Activated CD4-positive, alpha-beta T cell treated with anti-CD3 and anti-CD28 coated beads, Interleukin-2, amount 10 ng/mL, durations not matched to agents 7 days and 5 days (primary cell): ENCODE measurements at places on chromosomes 7 and 10. TPM values are rescaled to one million over a fixed set of nuclear protein-coding genes. Genes with fewer than 3 reads are reported as not detected.
A peak's percentile ranks its signal among the peaks of the same experiment; 100 is the strongest.

GRCh38 chr10:116848032-116848943, 1.0 kb upstream of the ENO4 start:
- no peak for DNase-seq
- H3K4me1 ChIP-seq, result peaks cover 10% of the 10 kb centered on the region
- H3K4me3 ChIP-seq, result peak overlapping the region; percentile 29
- no peaks in the 10 kb centered on the region for H3K36me3 ChIP-seq
- no peak overlapping the region for H3K27ac ChIP-seq

Gene TMEM130
- not detected for total RNA-seq

- no peaks in the 10 kb centered on the region for H3K27me3 ChIP-seq
- H3K36me3 ChIP-seq, result peaks cover 5% of the 10 kb centered on the region
- DNase-seq, result no peak
- H3K4me1 ChIP-seq, result no peaks in the 10 kb centered on the region
- H3K4me3 ChIP-seq, result no peak overlapping the region
These were observed 146.4 kb downstream of the RGS10 start for GRCh38 chr10:119396008-119396708.

- peaks cover 6% of the 10 kb centered on the region for H3K4me1 ChIP-seq
- H3K36me3 ChIP-seq, result no peaks in the 10 kb centered on the region
- DNase-seq, result no peak
- H3K27me3 ChIP-seq, result peaks cover 7% of the 10 kb centered on the region
- no peak overlapping the region for H3K4me3 ChIP-seq
These were observed 64.4 kb downstream of the CALML3 start for GRCh38 chr10:5589011-5589660.

- H3K27ac ChIP-seq, result no peak overlapping the region
- no peaks in the 10 kb centered on the region for H3K36me3 ChIP-seq
- no peaks in the 10 kb centered on the region for H3K4me1 ChIP-seq
- no peak overlapping the region for H3K4me3 ChIP-seq
- H3K27me3 ChIP-seq, result peaks cover 2% of the 10 kb centered on the region
These were observed 93.8 kb downstream of the MKI67 start for GRCh38 chr10:128032466-128032865.

Gene INA
- total RNA-seq, result 0.10 TPM

GRCh38 chr7:146201945-146202344, 85.3 kb downstream of the CNTNAP2 start:
- no peak for DNase-seq
- H3K27me3 ChIP-seq, result no peaks in the 10 kb centered on the region
- no peaks in the 10 kb centered on the region for H3K36me3 ChIP-seq
- no peak overlapping the region for H3K27ac ChIP-seq
- no peak overlapping the region for H3K4me3 ChIP-seq

Gene CCL24
- total RNA-seq, result not detected

- no peak for DNase-seq
- H3K4me1 ChIP-seq, result no peaks in the 10 kb centered on the region
- H3K36me3 ChIP-seq, result no peaks in the 10 kb centered on the region
- H3K27me3 ChIP-seq, result peaks cover 1% of the 10 kb centered on the region
- H3K27ac ChIP-seq, result no peak overlapping the region
These were observed 113.7 kb downstream of the CSTF2T start for GRCh38 chr10:51585742-51586141.

- H3K27ac ChIP-seq, result no peak overlapping the region
- no peaks in the 10 kb centered on the region for H3K36me3 ChIP-seq
- H3K4me3 ChIP-seq, result no peak overlapping the region
- DNase-seq, result no peak
These were observed 39.2 kb upstream of the DMTF1 start for GRCh38 chr7:87113077-87113476.

- no peak overlapping the region for H3K27ac ChIP-seq
- H3K27me3 ChIP-seq, result no peaks in the 10 kb centered on the region
- no peaks in the 10 kb centered on the region for H3K4me1 ChIP-seq
- no peak for DNase-seq
- H3K4me3 ChIP-seq, result no peak overlapping the region
- H3K36me3 ChIP-seq, result no peaks in the 10 kb centered on the region
These were observed 678.5 kb upstream of the ANKRD30A start for GRCh38 chr10:36446881-36447280.

GRCh38 chr10:61313460-61313859, 139.7 kb downstream of the TMEM26 start:
- peak overlapping the region; percentile 12 for H3K27ac ChIP-seq
- H3K4me1 ChIP-seq, result peaks cover 16% of the 10 kb centered on the region
- DNase-seq, result no peak

GRCh38 chr10:16049050-16049449, 188.7 kb upstream of the MINDY3 start:
- H3K4me1 ChIP-seq, result no peaks in the 10 kb centered on the region
- H3K4me3 ChIP-seq, result no peak overlapping the region
- H3K36me3 ChIP-seq, result no peaks in the 10 kb centered on the region
- H3K27ac ChIP-seq, result no peak overlapping the region
- H3K27me3 ChIP-seq, result no peaks in the 10 kb centered on the region
- no peak for DNase-seq

Gene ASB15
- not detected for total RNA-seq

Gene CLDN12
- 2.4 TPM for total RNA-seq

DNA sequence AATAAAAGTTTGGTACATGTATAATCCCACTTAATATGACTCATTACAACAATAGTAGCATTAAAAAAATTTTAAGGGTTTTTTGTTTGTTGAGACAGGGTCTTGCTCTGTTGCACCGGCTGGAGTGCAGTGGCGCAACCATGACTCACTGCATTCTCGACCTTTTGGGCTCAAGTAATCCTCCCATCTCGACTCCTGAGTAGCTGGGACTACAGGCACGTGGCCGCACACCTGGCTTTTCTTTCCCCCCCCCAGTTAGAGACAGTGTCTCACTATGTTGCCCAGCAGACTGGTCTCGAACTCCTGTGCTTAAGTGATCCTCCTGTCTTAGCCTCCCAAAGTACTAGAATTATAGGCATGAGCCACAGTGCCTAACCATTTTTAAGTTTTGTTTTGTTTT, 40.7 kb downstream of the KMT2C start:
- peaks cover 4% of the 10 kb centered on the region for H3K36me3 ChIP-seq
- no peak overlapping the region for H3K4me3 ChIP-seq
- no peak for DNase-seq
- no peaks in the 10 kb centered on the region for H3K27me3 ChIP-seq

- no peak for DNase-seq
- H3K27ac ChIP-seq, result no peak overlapping the region
- no peak overlapping the region for H3K4me3 ChIP-seq
- H3K27me3 ChIP-seq, result no peaks in the 10 kb centered on the region
- H3K4me1 ChIP-seq, result no peaks in the 10 kb centered on the region
These were observed 225.6 kb downstream of the LRRTM3 start for GRCh38 chr10:67151471-67151870.

DNA sequence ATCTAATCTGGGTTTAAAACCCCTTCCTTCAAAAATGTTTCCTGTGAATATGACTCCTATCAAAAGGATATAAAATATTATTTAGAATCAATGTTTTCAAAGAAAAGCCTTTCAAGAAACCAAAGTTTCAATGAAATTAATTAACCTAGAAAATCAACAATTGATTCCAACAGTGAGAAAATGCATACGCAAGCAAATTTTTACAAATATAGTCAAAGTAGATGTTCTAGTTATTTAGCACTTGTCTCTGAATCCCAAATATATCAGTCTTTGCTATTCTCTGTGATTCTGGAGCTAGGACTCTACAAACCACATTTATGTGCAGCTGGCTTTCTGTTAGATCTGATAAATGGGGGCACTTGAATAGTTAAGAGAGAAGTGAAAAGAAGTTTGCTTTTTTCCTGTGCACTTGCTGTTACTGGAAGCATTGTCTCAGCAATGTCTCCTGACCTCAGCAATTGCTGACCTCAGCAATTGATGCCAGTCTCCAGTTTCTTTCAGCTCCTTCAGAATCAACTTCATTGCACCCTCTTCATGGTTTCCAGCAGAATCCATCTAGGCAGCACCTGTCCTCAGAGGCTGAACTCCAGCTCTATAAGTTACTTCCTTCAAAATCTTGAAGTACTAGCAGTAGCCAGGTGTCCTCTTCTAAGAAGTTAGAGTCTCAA, 879.9 kb upstream of the LRRN3 start:
- DNase-seq, result no peak
- no peak overlapping the region for H3K4me3 ChIP-seq

Gene LRRC4
- not detected for total RNA-seq

Gene OGDHL
- total RNA-seq, result not detected

Gene WIPF3
- total RNA-seq, result not detected

GRCh38 chr10:132532179-132532578, 5.4 kb upstream of the INPP5A start:
- no peak overlapping the region for H3K4me3 ChIP-seq
- H3K36me3 ChIP-seq, result peaks cover 4% of the 10 kb centered on the region
- H3K27ac ChIP-seq, result no peak overlapping the region
- peaks cover 23% of the 10 kb centered on the region for H3K27me3 ChIP-seq

DNA sequence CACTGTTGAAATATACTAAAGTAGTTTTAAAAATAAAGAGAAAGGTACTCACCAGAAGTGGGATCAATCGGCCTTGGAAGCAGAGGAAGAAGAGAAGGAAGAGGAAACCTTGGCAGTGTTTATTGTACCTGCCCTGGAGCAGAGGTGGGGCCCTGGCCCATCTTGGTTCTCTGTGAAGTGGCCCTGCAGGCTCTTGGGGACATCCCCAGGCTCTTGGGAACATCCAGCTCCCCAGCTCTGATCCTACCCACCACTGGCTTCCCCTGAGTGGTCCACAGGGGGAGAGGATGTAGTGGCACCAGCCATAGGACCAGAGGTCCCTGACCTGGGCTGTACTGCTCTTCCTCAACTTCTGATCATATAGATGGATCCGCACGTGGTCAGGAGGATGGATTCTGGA, 22.3 kb upstream of the RET start:
- H3K36me3 ChIP-seq, result no peaks in the 10 kb centered on the region
- H3K27ac ChIP-seq, result no peak overlapping the region
- no peak for DNase-seq
- no peaks in the 10 kb centered on the region for H3K4me1 ChIP-seq
- peaks cover 21% of the 10 kb centered on the region for H3K27me3 ChIP-seq

GRCh38 chr7:141436575-141437075, 114.6 kb upstream of the AGK start:
- no peak for DNase-seq
- H3K27me3 ChIP-seq, result peaks cover 10% of the 10 kb centered on the region
- H3K36me3 ChIP-seq, result no peaks in the 10 kb centered on the region

GRCh38 chr10:75335983-75336382, 65.6 kb downstream of the ZNF503 start:
- no peaks in the 10 kb centered on the region for H3K36me3 ChIP-seq
- H3K4me3 ChIP-seq, result no peak overlapping the region
- DNase-seq, result no peak
- no peak overlapping the region for H3K27ac ChIP-seq
- peaks cover 5% of the 10 kb centered on the region for H3K27me3 ChIP-seq

DNA sequence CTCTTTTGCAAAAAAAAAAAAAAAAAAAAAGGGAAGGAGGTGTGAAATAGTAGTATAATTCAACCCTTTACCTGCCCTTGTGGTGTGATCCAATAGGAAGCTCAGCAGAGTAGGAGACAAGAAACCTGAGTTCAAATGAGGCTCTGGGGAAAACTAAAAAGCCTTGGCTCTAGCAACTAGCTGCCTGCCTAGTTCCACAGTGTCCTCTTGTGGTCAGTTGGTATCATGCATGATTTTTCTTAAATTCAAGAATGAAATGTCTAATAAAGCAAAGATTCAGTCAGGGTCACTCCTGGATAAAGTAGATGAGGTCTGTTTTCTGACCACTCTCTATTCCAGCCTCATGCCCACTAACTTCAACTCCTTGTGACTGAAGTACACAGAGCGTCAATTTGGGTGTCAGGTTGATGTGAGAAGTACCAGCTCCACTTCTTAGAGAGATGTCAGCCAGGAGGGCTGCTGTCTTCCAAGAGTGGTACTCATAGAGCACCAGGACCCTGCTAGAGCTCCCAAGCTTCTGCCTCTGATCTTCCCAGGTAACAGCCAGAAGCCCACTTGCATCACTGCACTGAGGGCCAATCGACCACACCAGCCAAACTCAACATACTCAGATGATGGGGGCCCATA, 10.5 kb downstream of the LSM5 start:
- H3K36me3 ChIP-seq, result peaks cover under 1% of the 10 kb centered on the region
- DNase-seq, result peak; percentile 26
- peaks cover 7% of the 10 kb centered on the region for H3K4me1 ChIP-seq

Gene KAZALD1
- 0.55 TPM for total RNA-seq

Gene TMEM176B
- not detected for total RNA-seq

Gene GPR141
- not detected for total RNA-seq

- H3K36me3 ChIP-seq, result no peaks in the 10 kb centered on the region
- H3K27ac ChIP-seq, result no peak overlapping the region
- no peak for DNase-seq
- peaks cover 10% of the 10 kb centered on the region for H3K27me3 ChIP-seq
- H3K4me3 ChIP-seq, result no peak overlapping the region
These were observed 15.6 kb downstream of the UBTD1 start for GRCh38 chr10:97514344-97514743.

DNA sequence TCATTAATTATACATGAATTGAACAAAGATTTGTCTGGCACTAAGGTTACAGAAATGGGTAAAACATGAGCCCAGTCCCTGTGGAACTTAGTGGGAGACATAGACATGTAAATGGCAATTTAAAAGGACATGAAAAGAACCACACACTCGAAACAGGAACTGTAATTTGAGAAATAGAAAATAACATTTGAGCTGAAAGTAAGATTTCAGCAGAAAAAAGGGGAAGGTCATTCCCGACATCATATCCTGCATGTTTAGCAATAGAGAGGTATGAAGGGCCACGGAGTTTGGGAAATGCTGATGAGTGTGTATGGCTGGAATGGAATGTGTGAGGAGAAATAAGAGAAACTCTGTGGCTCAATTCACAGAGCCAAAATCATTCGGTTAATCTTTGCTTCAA, 175.4 kb upstream of the AHR start:
- no peak overlapping the region for H3K27ac ChIP-seq
- DNase-seq, result no peak
- no peaks in the 10 kb centered on the region for H3K27me3 ChIP-seq
- no peak overlapping the region for H3K4me3 ChIP-seq
- peaks cover 5% of the 10 kb centered on the region for H3K36me3 ChIP-seq

GRCh38 chr7:147798001-147798400, 792.6 kb upstream of the C7orf33 start:
- no peak overlapping the region for H3K4me3 ChIP-seq
- H3K27me3 ChIP-seq, result no peaks in the 10 kb centered on the region
- H3K4me1 ChIP-seq, result no peaks in the 10 kb centered on the region

GRCh38 chr10:124285587-124286527, 132.9 kb downstream of the OAT start:
- no peaks in the 10 kb centered on the region for H3K27me3 ChIP-seq
- no peak overlapping the region for H3K27ac ChIP-seq
- no peaks in the 10 kb centered on the region for H3K4me1 ChIP-seq
